COR-L47 (cell line): ENCODE measurements at places on chromosomes 1 and 21.

GRCh38 chr1:20695515-20695914 lies 22.3 kb downstream of the KIF17 start:
- no peak for DNase-seq

- DNase-seq, result no peak
These were observed 6.7 kb downstream of the AADACL3 start for GRCh38 chr1:12722626-12723025.

- no peak for DNase-seq
These were observed 53.6 kb upstream of the ZNF644 start for GRCh38 chr1:91075233-91076135.

DNA sequence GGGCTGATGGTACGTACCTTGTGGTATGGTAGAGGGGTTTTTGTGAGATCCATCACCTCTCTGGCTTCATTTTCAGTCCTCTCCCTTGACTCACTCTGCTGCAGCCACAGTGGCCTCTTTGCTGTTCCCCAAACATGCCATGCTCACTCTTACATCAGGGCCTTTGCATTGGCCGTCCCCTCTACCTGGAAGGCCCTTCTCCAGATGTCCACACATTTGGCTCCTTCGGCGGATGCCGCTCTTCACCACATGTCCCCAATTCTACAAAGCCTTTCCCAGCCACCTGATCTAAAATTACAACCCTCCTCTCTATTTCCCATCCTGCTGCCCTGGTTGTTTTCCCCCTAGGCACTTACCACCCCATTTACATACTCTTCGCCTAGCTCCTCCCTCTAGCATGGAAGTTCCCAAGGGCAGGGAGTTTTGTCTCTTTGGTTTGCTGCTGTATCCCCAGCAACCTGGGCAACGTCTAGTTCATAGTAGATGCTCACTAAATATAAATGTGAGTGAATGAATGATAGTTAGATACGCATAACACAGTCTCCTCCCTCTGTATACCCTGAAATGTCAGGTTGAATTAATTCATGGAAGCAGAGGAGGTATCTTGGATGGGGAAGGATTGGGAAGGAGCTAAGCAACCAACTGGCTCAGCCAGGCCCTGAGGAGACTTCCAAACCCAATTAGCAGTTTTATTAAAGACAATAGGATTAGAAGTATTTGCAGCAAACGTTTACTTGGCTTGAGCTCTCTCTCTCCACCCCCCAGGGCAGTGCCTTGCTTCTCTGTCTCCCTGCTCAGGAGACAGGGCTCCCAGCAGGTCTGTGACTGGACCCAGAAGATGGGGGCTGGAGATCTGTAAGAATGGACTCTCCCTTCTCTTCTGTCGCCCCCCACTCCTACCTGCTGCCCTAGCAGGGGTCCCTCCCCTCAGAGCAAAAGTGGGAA lies 264.2 kb downstream of the GRIK3 start:
- DNase-seq, result no peak

GRCh38 chr1:64933296-64934070 lies 32.9 kb downstream of the JAK1 start:
- DNase-seq, result no peak

DNA sequence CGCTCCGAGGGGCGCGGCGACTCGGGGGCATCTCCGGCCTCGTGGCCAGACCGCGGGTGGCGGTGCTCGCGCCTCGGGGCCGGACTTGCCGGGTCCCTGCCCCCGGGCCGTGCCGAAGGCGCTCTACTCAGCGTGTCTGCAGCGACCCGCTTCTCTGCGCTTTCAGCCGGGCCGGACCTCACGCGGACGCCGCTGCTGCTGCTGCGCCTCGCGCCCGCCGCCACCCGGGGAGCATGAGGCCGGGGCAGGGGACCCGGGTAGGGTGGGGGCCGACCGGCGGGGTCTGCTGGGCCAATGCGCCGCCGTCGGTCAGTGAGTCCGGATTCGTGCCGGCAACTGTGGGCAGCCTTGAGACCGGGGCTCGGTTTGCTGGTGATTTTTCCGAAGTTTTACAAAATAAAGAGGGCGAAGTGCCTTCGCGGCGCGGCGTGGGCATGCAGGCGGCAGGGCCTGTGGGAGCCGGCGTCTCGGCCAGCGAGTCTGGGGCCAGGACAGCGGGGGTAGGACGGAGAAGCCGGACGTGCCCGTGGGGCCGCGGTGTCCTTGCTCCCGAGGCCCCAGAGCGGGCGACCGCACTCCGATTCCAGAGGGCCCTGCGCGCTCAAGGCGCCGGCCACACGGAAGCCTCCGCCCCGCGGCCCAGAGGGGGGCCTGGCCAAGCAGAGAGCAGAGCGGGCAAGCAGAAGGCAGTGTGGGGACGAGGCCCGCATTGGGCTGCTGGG lies 749 bp downstream of the FAM163A start:
- no peak for DNase-seq

- DNase-seq, result no peak
These were observed 96.5 kb upstream of the CD34 start for GRCh38 chr1:208007319-208007937.

GRCh38 chr1:225567789-225568188 lies 85.1 kb downstream of the ENAH start:
- no peak for DNase-seq

GRCh38 chr1:58798910-58799442 lies 15.1 kb upstream of the JUN start:
- DNase-seq, result no peak
